Activated naive CD8-positive, alpha-beta T cell treated with anti-CD3 and anti-CD28 coated beads, Interleukin-2, amount 50 U/mL, for 24 hours (primary cell): ENCODE measurements at places on chromosomes 5 and 9.
A peak's percentile ranks its signal among the peaks of the same experiment; 100 is the strongest.

DNA sequence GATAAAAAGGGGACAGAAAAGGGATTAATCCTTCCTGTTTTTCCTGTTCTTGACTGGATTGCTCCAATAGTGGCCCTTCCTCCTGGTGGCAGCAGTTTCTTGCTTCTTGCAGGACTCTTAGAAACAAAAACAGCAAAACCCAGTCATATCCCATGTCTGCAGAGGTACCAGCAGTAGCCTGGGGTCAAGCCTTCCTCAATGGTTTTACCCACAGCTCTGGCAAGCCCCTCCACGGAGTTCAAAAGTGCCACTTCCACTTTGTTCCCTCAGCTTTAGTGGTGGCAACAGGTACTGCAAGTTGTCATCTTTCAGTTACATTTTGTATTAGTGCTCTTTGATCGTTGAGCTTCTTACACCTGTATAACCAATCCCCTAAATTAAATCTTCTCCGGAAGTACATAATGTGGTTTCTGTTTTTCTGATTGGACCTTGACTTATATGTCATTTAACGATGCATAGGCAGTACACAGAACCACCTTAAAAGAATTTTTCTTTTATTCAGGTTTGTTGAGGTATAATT, 8.7 kb upstream of the RANBP6 start:
- peak; percentile 21 for DNase-seq
- no peaks in the 10 kb centered on the region for H3K36me3 ChIP-seq
- H3K4me3 ChIP-seq = no peak overlapping the region
- H3K27ac ChIP-seq = no peak overlapping the region
- H3K4me1 ChIP-seq = peaks cover 3% of the 10 kb centered on the region

- H3K27ac ChIP-seq = no peak overlapping the region
- no peak overlapping the region for H3K4me3 ChIP-seq
- no peak for DNase-seq
- no peaks in the 10 kb centered on the region for H3K36me3 ChIP-seq
- no peaks in the 10 kb centered on the region for H3K4me1 ChIP-seq
- H3K27me3 ChIP-seq = no peaks in the 10 kb centered on the region
These were observed 463.2 kb upstream of the ADAMTS16 start for GRCh38 chr5:4676934-4677333.

GRCh38 chr5:136174021-136174659, 18.8 kb downstream of the SMIM32 start:
- H3K27ac ChIP-seq = no peak overlapping the region
- no peak for DNase-seq
- H3K27me3 ChIP-seq = no peaks in the 10 kb centered on the region
- peaks cover 24% of the 10 kb centered on the region for H3K36me3 ChIP-seq

- no peak overlapping the region for H3K27ac ChIP-seq
- peaks cover 3% of the 10 kb centered on the region for H3K27me3 ChIP-seq
- H3K4me1 ChIP-seq = peaks cover 13% of the 10 kb centered on the region
- no peak for DNase-seq
- peaks cover 1% of the 10 kb centered on the region for H3K36me3 ChIP-seq
These were observed 140.8 kb downstream of the C9orf152 start for GRCh38 chr9:110066929-110067716.

GRCh38 chr9:116904165-116904564, 217.1 kb downstream of the TRIM32 start:
- H3K4me1 ChIP-seq = no peaks in the 10 kb centered on the region
- H3K36me3 ChIP-seq = no peaks in the 10 kb centered on the region
- no peak for DNase-seq
- H3K4me3 ChIP-seq = no peak overlapping the region
- no peak overlapping the region for H3K27ac ChIP-seq
- H3K27me3 ChIP-seq = peaks cover 2% of the 10 kb centered on the region

GRCh38 chr9:88396836-88397577, 8.8 kb downstream of the SPIN1 start:
- no peak overlapping the region for H3K27ac ChIP-seq
- H3K36me3 ChIP-seq = peaks cover 10% of the 10 kb centered on the region
- DNase-seq = no peak
- H3K27me3 ChIP-seq = no peaks in the 10 kb centered on the region
- H3K4me1 ChIP-seq = peaks cover 26% of the 10 kb centered on the region
